Stimulated activated CD4-positive, alpha-beta T cell treated with anti-CD3 and anti-CD28 coated beads, Interleukin-1b, Interleukin-23, amount 100 ng/mL, for 48 hours (primary cell): ENCODE measurements at places on chromosomes 16 and 17.

DNA sequence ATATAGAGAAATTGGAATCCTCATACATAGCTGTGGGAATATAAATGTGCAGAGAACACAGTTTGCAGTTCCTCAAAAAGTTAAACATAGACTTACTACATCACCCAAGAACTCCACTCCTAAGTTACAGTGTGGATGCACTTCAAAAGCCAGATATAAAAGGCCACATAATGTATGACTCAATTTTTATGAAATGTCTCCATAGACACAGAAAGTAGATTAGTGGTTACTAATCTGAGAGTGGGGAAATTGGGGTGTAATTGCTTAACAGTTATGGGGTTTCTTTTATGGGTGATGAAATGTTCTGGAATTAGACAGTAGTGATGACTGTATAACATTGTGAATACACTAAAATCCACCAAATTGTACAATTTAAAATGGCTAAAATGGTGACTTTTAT, 60.9 kb downstream of the CACNG1 start:
- DNase-seq, result no peak

DNA sequence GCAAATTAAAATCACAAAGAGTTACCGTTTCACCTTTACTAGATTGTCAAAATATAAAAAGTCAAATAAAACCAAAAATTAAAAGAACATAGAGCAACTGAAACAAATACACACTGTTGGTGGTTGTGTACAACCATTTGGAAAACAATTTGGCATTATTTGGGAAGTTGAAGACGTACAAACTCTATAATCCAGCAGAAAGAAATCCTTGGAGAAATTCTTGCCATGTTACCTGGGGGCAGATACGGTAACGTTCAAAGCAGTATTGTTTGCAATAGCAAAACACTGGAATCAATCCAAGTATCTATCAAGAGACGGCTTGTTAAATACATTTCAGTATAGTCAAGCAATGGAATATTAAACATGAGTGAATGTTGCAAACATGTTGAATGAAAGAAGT, 56.7 kb downstream of the TBX4 start:
- no peak for DNase-seq

DNA sequence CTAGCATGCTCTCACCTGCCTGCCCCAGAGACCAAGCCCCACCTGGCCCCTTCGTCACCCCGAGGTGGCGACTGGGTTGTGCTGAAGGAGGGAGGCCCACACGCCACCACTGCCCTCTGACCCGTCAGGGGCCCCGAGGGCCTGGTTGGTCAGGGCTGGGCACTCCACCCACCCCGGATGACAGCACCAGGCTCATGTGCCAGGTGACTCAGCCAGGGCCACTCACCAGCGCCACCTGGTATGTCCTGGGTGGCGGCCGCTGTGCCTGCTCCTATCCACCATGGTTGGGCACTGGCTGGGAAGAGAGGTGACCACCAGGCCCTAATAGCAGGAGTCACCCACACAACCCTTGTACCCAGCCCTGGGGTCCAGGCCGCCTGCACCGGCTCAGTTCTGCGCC, 68.9 kb downstream of the JPH3 start:
- no peak for DNase-seq

DNA sequence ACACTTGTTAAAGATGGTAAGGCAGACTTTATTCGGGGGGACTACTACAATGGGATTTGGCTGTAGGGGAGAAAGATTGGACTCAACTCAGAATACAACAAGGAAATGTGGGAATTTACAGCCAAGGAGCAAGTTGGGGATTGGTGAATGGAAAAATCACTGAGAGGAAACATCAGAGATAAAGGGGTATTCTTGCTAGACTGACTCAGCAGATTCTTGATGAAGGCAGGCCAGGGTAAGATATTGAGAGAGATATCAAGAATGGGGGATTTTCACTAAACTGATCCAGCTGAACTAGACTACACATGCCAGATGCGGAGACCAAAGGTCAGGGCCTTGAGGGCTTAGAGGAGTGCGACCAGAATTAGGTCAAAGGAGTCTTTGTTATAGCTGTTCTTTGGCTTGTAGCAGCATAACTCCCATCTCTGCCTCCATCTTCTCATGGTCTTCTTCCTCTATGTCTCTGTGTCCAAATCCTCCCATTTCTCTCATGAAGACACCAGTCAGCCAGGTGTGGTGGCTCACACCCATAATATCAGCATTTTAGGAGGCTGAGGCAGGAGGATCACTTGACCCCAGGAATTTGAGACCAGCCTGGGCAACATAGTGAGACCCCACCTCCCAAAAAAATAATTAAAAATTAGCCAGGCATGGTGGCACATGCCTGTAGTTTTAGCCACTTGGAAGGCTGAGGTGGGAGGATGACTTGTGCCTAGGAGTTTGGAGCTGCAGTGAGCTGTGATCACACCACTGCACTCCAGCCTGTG, 17.3 kb downstream of the CHD9NB start:
- no peak for DNase-seq

DNA sequence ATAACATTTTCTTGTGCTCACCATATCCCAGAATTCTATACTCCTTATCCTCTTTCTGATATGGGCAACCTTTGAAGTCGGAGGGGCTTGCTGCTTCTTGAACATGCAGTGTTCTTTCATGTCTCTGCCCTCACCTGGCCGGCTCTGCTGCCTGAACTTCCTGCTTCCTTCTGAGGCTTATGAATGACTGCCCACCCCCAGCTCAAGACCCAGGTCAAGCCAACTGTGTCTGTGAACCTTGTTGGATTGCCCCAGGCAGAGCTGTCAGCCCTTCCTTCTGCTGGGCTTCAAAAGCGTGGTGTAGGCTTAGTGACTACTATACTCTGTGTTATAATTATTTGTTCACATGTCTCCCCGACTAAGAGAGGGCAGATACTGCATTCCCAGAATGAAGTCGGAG, 506.5 kb downstream of the HS3ST4 start:
- no peak for DNase-seq

GRCh38 chr17:20122254-20122879, 113.2 kb downstream of the SPECC1 start:
- DNase-seq, result no peak

- no peak for DNase-seq
These were observed 469.3 kb downstream of the CDH13 start for GRCh38 chr16:83095941-83096692.

GRCh38 chr16:70432723-70433457, 6.0 kb downstream of the ST3GAL2 start:
- no peak for DNase-seq

DNA sequence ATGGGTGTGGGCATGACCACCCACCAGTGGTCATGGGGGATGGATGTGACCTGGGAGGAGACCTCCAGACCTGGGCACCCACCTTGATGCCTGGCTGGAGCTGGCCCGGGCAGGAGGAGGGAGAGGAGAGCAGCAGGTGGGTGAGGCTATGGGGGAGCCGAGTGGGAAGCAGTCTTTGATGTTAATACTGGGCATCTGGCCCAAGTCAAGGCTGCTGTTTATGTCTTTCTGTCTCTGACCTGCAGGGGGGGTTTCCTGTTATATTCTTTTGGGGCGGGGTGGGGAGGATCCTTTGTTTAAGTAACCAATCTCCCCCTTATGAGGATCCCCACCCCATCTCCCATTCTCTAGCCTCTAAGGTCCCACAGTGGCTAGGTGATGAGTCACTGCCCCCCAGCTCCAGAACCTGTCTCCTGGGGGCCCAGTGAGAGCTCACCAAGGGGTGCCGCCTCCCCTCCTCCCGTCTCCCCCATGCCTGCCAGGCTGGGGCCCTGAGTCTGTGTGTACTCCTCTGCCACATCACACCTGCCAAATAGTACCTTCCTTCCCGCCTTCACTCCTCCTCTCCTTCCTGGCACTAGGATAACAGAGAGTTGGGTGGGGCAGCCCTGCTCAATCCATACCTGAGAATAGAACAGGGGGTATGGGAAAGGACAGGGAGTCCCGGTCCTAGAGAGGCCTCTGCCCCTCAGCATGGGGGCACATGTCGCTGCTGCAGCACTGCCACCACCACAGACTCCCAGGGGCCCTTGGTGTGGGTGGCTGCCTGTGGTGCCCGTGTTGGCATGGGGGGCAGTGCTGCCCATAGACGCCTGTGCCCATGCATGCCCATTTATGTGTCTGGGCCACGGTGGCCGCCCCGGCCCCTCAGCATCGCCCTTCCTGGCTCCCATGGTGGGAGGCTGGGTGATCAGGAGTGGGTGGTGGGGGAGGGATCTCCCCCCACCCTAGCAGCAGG, 7.3 kb downstream of the THRA start:
- DNase-seq, result peak; percentile 30

GRCh38 chr17:9817086-9817485, 4.8 kb downstream of the GSG1L2 start:
- no peak for DNase-seq

DNA sequence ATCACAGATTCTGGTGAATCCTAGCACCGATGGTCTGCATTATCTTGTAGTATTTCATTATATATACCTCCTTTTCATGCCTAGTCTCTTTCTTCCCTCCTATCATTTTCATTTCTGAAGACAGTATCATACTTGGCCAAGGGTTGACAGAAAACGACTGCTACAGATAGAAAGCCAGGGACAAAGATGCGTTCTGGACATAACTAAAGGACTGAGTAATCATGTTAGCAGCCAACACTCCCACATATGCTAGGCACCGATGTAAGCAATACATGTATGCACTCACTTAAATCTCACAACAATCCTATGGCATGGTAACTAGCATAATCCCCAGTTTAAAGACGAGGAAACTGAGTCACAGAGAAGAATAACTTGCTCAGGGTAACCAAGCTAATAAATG, 22.9 kb downstream of the RDM1 start:
- no peak for DNase-seq

- no peak for DNase-seq
These were observed 28.1 kb upstream of the BEAN1 start for GRCh38 chr16:66399031-66399430.

- no peak for DNase-seq
These were observed 40.2 kb upstream of the CLEC18A start for GRCh38 chr16:69910964-69911363.

GRCh38 chr17:38619937-38620550, 14.3 kb upstream of the SRCIN1 start:
- DNase-seq, result no peak

- DNase-seq, result no peak
These were observed 32.0 kb downstream of the COTL1 start for GRCh38 chr16:84585886-84586285.

DNA sequence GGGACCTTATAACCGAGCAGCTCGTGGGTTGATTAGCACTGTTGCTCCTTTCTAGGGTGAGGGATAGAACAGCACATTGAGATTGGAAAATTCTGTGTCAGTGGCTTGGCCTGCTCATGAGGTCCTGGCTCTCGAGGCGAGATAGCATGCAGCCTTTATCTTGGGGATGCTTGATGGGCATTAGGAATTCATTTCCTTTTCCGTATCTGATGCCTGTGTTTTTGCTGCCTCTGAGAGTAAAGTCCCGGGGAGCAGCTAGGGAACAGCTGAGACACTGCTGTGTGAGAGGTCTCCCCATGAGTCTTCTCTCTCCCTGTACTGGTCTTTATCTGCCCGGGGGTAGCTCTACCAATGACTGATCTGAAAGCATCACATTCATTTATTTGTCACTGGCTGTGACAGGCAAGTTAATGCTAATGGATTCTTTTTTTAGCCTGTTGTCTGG, 14.5 kb downstream of the MSI2 start:
- DNase-seq, result no peak

GRCh38 chr16:83336603-83337002, 471.2 kb upstream of the HSBP1 start:
- no peak for DNase-seq

DNA sequence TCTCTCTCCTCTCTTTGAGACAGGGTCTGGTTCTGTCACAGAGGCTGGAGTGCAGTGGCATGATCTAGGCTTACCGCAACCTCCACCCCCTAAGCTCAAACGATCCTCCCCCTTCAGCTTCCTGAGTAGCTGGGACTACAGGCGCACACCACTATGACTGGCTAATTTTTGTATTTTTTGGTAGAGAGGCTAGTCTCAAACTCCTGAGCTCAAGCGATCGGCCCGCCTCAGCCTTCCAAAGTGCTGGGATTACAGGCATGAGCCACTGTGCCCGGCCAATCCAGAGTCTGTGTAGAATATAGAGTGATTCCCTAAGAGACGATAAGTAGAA, 65.8 kb upstream of the RPH3AL start:
- peak; percentile 63 for DNase-seq

DNA sequence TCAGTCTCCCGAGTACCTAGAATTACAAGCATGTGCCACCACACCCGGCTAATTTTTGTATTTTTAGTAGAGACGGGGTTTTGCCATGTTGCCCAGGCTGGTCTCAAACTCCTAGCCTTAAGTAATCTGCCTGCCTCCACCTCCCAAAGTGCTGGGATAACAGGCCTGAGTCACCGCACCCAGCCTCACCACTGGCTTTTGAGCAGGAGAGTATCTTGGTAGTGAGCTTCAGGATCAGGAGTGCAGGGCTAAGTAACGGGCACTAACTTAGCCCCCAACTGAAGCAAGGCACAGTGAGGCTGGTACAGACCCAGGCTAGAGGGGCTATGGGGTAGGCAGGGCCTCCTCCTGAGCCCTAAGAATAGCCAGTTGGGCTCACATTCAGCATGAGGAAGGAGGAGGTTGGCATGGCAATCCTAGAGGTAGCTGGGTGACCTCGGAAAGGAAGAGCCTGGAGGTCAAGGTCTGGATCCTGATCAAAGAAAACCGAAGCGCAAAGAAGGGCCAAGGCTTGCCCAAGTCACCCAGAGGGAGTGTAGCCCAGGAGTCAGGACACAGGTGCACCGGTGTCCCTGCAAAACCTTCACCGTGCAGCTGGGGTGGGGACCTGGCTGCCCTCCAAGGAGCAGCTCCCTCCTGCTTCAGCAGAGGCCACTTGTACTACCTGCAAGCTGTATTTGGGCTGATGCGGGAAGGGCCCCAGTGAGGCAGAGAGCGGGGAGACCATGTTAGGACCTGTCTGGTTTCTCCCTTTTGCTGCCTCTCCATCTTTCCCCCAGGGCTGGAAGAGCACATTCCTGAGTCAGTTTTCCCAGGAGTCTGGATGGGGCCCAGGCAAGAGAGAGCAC, 1.3 kb upstream of the ADGRG5 start:
- DNase-seq, result no peak

DNA sequence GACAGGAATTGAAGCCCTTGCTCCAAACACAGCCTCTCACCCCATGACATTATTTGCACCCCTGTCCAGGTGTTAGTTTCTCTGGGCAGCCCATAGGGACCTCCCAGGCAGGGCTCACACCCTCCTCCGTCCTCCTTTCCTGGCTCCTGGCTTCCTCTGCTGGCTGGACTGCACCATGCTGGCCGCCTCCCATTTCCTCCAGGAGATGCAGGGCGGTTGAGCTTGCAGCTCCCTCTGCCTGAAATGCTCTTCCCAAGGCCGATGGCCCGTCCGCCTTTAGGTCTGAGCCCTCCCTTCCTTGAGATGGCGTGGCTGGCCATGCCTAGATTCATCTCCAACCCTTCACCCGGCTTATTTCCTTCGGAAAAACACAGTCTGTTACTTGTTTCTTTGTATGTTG, 334.8 kb downstream of the SNX29 start:
- DNase-seq, result no peak

DNA sequence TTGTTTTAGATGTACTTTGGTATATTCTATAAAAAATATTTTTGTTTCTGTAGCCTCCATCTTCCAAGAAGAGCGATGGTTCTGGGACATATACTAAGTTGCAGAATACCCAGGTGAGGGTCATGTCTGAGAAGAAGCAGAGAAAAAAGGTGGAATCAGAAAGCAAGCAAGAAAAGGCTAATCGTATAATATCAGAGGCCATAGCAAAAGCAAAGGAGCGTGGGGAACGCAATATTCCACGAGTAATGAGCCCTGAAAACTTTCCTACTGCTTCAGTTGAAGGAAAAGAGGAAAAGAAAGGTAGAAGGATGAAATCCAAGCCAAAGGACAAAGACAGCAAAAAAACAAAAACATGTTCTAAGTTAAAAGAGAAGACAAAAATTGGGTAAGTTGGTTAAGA, 154.6 kb downstream of the CHD9 start:
- DNase-seq, result no peak

GRCh38 chr16:89507214-89507833, 879 bp upstream of the SPG7 start:
- DNase-seq, result no peak
